OCI-M1 (cell line): ENCODE measurements at places on chromosomes 12 and 14.
A peak's percentile ranks its signal among the peaks of the same experiment; 100 is the strongest.

DNA sequence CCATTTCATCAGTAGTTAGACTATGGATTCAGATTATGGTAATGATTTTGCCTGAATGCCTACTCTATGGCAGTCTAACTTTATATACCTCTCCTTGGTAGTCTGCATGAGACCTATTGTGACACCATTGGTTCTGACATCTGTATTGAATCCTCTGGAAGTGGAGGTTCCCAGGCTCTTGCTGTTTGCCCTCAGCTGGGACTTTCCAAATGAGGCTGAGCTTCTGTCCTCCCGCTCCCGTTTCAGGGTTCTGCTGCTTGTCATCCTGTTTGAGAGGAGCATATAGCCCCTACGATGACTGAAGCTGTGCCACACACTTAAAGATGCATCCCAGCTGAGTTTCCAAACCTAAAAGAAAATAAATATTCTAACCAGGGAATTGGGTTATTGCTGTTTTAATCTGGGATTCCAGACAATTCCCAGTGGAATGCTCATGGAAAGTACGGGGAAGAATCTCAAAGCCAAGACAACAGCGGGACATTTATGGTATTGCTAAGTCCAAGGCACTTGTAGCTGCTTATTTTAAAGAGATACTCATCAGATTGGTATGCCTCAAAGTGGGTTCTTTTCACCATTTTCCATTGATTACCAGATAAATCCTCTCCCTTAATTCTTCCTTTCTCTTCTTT is 105.9 kb downstream of the ETV6 start:
- DNase-seq, result no peak

- no peak for DNase-seq
These were observed 5.4 kb upstream of the RIC8B start for GRCh38 chr12:106769078-106769477.

DNA sequence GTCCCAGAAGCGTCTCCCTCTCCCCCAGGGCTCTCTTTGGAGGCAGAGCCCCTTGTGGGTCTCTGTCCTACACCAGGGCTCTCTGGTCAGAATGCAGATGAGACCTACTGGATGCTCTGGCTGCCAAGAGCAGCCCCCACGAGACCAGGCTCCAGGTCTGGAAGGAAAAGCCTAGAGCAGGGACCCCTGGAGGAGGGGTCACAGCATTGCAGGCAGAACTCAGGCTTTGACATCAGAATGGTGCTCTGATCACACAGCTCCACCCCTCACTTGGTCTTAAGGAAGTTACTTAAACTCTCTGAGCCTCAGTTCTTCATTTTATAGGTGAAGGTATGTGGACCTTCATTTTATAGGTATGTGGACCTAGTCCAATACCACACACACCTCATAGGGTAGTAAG is 83.1 kb downstream of the ARL6IP4 start:
- DNase-seq, result peak; percentile 33

GRCh38 chr12:89305373-89305772 is 46.9 kb downstream of the DUSP6 start:
- no peak for DNase-seq

- DNase-seq, result peak; percentile 30
These were observed 64.9 kb upstream of the STRN3 start for GRCh38 chr14:31090883-31091764.

- no peak for DNase-seq
These were observed 2.3 kb downstream of the JDP2 start for GRCh38 chr14:75430116-75430515.

DNA sequence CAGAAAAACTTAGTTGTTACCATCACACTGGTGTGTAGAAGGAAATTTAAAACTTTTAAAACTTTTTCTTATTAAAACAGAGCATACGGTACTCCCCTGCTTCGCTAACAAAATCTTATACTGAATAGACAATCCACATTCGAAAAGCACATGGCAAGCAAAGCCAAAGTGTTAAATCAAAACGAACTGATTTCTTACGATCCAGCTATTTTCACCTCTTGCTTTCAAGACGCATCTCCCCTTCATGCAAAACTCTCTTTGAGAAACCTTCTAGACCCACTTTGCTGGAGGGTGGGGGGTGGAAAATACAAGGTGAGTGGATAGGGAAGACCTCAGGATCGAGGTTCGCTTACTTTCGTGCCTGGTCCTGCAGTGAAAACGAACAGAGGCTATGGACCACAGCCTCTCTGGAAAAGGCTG is 328 bp downstream of the INTS13 start:
- DNase-seq, result no peak

GRCh38 chr12:96424601-96425000 is 24.4 kb upstream of the CDK17 start:
- DNase-seq, result no peak

DNA sequence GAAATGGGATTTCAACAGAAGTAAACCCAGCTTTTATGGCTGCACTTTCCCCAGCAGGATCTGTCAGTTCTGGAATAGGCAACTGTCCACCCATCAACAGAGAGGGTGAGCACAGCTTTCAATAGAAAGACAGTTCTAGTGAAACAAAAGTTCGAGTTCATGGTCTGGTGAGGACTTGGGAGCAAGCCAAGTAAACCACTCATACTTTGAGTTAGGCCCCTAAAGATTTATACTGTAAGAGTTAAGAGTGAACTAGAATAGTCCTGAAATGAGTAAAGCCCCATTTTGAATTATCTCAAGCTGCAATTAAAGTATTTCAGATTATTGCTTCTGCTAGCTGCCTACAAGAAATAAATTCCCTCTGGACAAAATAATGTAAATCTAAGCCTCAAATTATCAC is 82.6 kb downstream of the METTL25 start:
- DNase-seq, result no peak

- DNase-seq, result no peak
These were observed 18.9 kb downstream of the C2CD5 start for GRCh38 chr12:22525426-22525825.

- DNase-seq, result peak; percentile 27
These were observed 104.0 kb downstream of the GPR135 start for GRCh38 chr14:59360923-59361794.

GRCh38 chr12:33012226-33012625 is 115.6 kb upstream of the PKP2 start:
- DNase-seq, result no peak

- peak; percentile 75 for DNase-seq
These were observed 18.4 kb downstream of the TMPO start for GRCh38 chr12:98533723-98534251.

GRCh38 chr12:22683131-22683530 is 58.2 kb downstream of the ETNK1 start:
- DNase-seq, result no peak

GRCh38 chr12:74624201-74624600 is 86.6 kb downstream of the ATXN7L3B start:
- DNase-seq, result no peak
